ENCODE measurements at places on chromosomes 3 and 15.
A peak's percentile ranks its signal among the peaks of the same experiment; 100 is the strongest.

DNA sequence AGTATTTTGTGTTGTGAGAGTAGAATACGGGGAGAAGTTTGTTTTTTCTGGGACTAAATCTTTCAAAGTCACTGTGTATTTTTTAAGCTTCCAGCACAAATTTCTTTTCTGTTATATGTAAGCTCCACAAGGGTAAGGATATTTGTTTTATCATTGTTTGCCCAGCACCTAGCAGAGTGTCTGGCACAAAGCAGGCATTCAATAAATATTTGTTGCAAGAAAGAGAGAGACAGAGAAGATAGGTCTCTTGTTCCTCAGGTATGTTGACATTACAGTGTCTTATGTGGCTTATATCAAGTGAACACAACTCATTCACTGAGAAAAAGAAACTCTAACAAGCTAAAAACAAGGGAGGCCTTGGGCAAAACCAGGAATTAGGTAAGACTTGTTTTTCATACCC lies 26.6 kb upstream of the FNDC3B start:
- no peak for DNase-seq

DNA sequence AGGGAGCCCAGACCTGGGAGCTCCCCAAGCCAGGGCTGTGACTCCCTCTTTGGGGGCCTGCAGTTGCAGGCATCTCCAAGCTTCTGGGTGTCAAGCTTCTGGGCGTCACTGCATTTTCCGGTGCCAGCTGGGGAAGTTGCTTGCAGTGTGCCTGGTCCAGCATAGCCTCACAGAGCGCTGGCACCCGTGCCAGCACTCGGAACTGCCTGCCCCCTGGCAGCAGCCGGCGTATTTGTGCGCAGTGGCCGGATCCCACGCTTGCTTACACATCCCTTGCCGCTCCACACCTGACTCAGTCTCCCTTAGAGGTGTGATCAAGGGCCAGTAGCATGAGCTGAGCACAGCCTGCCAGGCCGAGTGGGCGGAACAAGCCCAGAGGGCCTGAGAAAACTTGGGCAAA lies 37.0 kb downstream of the COMMD2 start:
- no peak for DNase-seq

- DNase-seq = peak; percentile 60
These were observed 4.0 kb downstream of the GCSAM start for GRCh38 chr3:112128843-112129727.

DNA sequence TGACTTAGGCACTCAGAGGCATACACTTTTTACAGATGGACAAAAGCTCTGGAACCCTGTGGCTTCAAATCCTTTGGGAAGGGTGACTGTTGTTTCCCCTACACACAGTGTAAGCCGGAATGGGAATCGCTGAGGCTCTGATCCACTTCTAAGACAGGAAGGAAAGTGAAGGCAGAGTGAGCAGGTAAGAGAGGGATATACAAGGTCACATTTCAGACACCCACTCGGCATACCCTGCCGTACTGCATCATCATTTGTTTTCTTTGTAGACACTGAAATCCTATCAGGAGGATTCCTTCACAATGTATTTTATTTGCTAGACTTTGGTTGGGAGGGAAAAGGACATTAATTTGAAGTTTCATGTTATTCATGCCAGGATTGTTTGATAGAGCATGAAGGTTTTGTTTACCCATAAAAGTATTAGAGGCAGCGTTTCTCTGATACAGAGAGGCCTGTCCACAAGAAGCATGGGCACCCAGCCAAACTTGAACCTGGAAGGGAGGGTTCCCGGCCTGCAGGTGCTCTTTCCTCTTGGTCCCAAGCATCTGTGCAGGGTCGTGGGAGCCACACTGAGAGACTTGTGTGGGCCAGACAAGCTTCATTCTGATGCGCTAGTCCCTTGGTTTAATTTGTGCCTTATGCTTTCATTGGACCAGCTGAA lies 21.9 kb upstream of the POLR2M start:
- no peak for DNase-seq

GRCh38 chr3:104245261-104245660 lies 1121.4 kb upstream of the ALCAM start:
- DNase-seq = no peak

DNA sequence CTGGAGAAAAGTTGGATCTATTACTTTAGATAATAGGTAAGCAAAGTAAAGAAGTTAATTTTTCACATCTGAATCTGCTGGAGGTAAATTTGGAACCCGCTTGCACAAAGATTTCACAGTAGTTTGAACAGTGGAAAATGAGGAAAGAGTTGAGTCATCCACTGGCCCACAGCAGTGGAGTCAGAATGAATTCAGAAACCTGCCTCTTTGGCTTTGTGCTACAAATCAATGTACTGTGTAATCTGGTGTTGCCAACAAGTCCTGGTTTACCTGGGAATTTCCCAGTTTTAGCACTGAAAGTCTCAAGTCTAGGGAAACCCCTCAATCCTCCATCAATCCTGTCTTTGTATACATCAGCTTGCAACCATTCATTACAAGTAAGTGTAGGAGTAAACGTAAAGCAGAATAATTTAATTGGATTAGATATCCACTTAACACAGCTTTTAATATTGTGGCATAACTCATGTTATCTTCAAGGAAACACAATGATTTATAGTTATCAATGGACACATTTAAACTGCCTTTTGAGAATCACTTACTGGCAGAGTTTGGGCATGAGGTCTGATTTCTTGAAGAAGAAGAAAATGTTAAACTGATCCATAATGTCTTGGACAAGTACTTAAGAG lies 100.6 kb downstream of the DCLK3 start:
- DNase-seq = peak; percentile 36

GRCh38 chr3:128714887-128715491 lies 11.0 kb upstream of the RAB7A start:
- DNase-seq = no peak

- no peak for DNase-seq
These were observed 2.5 kb downstream of the FOXL2NB start for GRCh38 chr3:138949445-138950005.

DNA sequence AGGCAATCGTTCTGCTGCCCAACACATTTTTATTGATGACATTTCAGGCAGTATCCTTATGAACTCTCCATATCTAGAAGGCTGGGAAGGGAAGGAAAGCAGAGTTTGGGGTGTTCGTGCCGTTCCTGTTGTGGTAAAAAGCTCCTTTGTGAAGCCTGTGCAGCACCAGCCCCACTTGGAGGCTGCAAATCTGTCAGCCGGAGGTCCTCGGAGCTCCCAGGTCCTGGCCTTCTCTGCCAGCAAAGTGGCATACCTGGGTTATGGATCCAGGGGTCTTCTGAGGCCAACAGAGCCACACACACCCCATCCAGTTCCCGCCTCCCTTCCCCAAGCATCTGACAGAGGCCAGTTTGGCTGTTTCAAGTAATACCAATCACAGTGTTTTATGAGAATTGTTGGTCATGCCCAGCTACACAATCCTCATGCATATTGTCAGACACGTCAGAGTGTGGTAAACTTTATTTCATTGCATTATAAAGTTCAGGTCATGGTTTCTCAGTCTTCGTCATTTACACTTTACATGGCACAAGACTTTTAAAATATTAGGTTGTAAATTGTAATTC lies 15.9 kb upstream of the USP3 start:
- DNase-seq = no peak

DNA sequence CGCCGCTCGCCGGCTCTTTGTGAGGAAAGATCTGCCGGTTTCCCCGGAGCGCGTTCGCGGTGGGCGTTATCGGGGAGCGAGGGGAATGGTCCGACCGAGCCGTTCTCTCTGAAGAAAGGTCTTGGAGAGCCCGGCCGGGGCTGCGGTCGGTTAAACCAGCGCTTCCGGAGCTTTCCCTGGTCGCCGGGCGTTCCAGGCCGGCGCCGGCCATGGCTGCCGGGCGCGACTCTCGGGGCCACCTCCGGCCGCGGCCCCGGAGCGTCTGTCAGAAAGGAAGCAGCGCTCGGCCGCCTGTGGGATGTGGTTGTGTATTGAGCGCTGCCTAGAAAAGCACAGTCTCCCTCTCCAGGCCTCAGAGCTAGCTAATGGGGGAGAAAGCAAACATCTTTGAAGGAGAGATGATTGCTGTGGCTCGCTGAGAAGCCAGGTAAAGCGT lies 731 bp downstream of the FYTTD1 start:
- DNase-seq = peak; percentile 80

DNA sequence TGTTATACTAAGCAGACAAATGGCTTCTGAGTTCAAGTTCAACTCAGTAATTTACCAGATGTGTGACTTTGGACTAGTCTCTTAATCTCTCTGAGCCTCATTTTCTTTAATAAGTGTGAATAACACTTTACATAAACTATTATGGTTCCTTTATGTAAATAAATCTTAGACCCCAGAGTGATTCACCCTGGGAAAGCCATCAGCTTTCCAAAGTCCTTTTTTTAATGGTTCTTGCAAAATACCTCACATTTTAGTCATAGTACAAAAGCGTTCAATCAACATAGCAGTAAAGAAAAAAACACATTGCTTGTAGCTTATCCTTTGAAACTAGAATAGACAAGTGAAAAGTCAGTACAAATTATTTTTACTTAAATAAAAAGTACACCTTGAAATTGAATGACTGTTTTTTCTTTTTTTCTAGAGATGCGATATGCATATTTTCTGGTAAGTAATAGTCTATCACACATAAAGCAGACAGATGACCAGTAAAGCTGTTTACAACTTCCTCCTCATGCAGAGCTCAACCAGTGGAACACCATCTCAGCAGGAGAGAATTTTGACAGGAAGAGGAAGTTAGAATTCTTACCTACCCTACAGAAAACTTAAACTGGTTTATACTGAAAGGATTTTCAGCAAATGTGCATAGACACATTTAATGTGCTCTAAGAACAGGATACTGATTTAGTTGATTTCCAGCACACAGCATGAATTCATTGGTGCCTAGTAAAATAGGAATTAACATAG lies 123.0 kb upstream of the AGBL1 start:
- no peak for DNase-seq

DNA sequence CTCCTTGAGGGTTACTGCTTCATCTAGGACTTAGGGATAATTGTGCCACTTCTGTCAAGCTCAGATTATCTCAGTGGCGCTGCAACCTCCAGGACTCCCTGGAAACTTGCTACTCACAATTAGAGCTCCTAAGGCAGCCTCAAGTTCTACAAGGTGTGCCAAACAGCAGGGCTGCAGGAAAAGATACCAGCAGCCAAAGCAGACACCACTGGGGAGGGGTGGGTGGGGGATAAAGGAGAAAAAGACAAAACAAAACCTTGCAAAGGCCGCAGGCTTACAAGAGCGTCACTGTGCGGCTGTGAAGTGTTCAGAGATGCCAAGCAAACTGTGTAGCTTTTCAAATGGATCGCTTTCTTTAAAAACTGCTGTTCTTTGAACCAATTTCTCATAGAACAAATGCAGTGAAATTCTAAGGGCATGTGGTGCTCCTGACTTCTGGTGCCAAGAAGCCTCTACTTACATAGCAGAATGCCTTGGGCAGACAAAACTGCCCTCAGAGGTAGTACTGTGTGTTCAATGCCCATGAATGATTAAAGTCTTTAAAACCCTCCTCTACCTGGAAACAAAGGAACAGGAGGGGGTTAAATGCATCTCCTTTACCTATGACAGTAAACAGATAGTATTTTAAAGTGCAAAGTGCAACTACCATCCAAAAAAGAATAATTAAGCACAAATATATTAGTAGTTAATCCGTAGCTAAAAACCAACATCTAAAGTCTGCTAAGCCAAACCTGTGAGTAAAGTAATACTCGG lies 353.4 kb downstream of the FOXP1 start:
- DNase-seq = no peak

DNA sequence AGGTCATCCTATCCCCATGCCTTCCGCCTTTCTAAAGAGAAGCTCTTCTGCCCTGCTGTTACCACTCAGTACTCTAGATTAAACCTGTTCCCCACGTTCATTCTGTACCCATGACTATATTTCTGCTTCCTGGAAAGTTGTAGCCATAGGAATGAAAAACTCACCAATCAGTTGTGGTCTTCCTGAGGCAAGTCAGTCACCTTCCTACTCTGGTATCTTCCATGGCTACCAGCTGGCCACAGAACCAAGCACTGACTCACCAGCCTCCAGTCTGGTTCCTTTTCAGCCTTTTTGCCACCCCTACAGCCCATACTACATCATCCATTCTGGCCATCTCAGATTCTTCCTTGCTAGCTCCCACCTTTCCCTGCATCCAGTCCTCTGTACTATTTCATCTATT lies 46.4 kb downstream of the TMEM44 start:
- peak; percentile 52 for DNase-seq

Data from AG20443 (cell line).